BJ (cell line): ENCODE measurements at places on chromosomes 12 and 14. TPM values are rescaled to one million over a fixed set of nuclear protein-coding genes. Genes with fewer than 3 reads are reported as not detected.

Gene DLK1
- not detected in 2 replicates for polyA plus RNA-seq

Gene NRXN3
- polyA plus RNA-seq = 4.8 and 7.0 TPM in 2 replicates

Gene LYZ
- polyA plus RNA-seq = not detected in 2 replicates

Gene CLEC4D
- not detected in 2 replicates for polyA plus RNA-seq

Gene PCED1B
- polyA plus RNA-seq = 4.8 and 7.8 TPM in 2 replicates

Gene CCDC184
- 0.38 and 0.45 TPM in 2 replicates for polyA plus RNA-seq

Gene CCDC196
- not detected in 2 replicates for polyA plus RNA-seq

Gene CPNE6
- polyA plus RNA-seq = not detected in 2 replicates

Gene SLC5A8
- not detected in 2 replicates for polyA plus RNA-seq

Gene P2RX2
- not detected in 2 replicates for polyA plus RNA-seq

Gene TAS2R46
- polyA plus RNA-seq = 0.09 and 0.11 TPM in 2 replicates

Gene NYNRIN
- polyA plus RNA-seq = 7.2 and 10.1 TPM in 2 replicates

Gene TTC9
- polyA plus RNA-seq = 0.25 and 0.32 TPM in 2 replicates

Gene KLC1
- 112 and 123 TPM in 2 replicates for polyA plus RNA-seq

Gene PDZRN4
- not detected in 2 replicates for polyA plus RNA-seq

Gene PRPF39
- polyA plus RNA-seq = 26.4 and 37.8 TPM in 2 replicates
